Mesothelial cell of epicardium (in vitro differentiated cells): ENCODE measurements at places on chromosomes 2 and 18.

DNA sequence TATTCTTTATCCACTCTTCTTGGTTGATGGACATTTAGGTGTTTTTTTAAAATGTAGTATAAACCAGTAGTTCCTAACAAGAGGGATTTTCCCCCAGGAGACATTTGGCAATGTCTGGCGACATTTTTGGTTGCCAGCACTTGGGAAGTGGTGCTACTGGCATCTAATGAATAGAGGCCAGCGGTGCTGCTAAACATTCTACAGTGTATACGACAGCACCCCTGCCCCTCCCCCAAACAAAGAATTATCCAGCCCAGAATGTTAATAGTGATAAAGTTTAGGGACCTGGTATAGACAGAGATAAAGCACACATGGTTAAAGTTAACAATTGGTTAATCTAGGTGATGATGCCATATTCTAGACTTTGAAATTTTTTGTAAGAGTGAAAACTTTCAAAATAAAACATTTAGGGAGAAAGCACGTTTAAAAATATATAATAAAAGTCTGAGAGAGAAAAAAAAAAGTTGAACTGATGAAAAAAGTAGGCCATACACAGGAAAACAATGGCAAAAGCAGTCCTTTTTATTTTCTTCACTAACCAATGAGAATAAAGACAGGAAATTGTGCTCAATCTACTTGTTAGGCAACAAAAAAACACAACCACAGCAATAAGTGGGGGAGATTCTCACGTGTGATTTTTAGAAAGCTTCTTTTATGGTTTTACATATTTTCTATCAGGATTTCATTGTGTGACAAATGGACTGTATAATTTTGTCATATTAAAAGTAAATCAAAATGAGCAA lies 14.8 kb downstream of the FBXO48 start:
- no peaks in the 10 kb centered on the region for H3K36me3 ChIP-seq
- H3K4me3 ChIP-seq: no peak overlapping the region
- no peak overlapping the region for H3K27ac ChIP-seq

- no peak overlapping the region for H3K4me3 ChIP-seq
- no peaks in the 10 kb centered on the region for H3K36me3 ChIP-seq
- H3K27ac ChIP-seq: no peak overlapping the region
- H3K27me3 ChIP-seq: no peaks in the 10 kb centered on the region
- peaks cover 31% of the 10 kb centered on the region for H3K4me1 ChIP-seq
Measured at GRCh38 chr2:98773907-98774306, 43.0 kb upstream of the MGAT4A start.

DNA sequence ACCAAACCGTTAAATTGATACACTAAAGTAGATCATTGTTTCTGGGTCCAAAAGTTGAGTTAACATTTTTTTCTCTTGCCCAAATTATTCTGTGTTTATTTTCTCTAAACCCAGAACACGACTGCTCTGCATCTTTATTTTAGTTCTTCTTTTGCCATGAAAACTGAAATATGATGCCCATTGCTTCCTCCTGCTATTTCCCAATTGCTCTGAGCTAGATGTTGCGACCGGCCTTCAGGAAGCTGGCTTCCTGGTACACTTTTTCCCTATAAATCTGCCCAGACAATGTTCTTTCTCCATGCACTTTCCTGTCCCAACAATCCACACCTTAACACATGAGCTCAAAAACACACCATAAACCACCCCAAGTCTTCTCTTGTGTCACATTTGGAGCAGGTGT lies 501.4 kb downstream of the FBXO15 start:
- H3K4me1 ChIP-seq: no peaks in the 10 kb centered on the region
- H3K36me3 ChIP-seq: no peaks in the 10 kb centered on the region
- H3K27ac ChIP-seq: no peak overlapping the region
- DNase-seq: no peak
- peaks cover 10% of the 10 kb centered on the region for H3K27me3 ChIP-seq
- no peak overlapping the region for H3K4me3 ChIP-seq

GRCh38 chr2:193935114-193935513 lies 1721.9 kb upstream of the SLC39A10 start:
- H3K27ac ChIP-seq: no peak overlapping the region
- no peaks in the 10 kb centered on the region for H3K36me3 ChIP-seq
- no peaks in the 10 kb centered on the region for H3K4me1 ChIP-seq
- H3K27me3 ChIP-seq: no peaks in the 10 kb centered on the region

GRCh38 chr2:143229411-143229810 lies 100.2 kb downstream of the ARHGAP15 start:
- H3K4me1 ChIP-seq: peaks cover 2% of the 10 kb centered on the region
- no peaks in the 10 kb centered on the region for H3K27me3 ChIP-seq
- H3K4me3 ChIP-seq: no peak overlapping the region

GRCh38 chr18:7750966-7751365 lies 183.8 kb downstream of the PTPRM start:
- peak overlapping the region; percentile 0 for H3K27ac ChIP-seq
- peaks cover 12% of the 10 kb centered on the region for H3K36me3 ChIP-seq
- H3K27me3 ChIP-seq: no peaks in the 10 kb centered on the region
- peaks cover 59% of the 10 kb centered on the region for H3K4me1 ChIP-seq

GRCh38 chr2:26696351-26696816 lies 3.9 kb downstream of the KCNK3 start:
- no peaks in the 10 kb centered on the region for H3K36me3 ChIP-seq
- peaks cover 18% of the 10 kb centered on the region for H3K4me1 ChIP-seq
- H3K27ac ChIP-seq: no peak overlapping the region
- peaks cover 45% of the 10 kb centered on the region for H3K27me3 ChIP-seq

- H3K4me1 ChIP-seq: peaks cover 51% of the 10 kb centered on the region
- peak overlapping the region; percentile 68 for H3K27ac ChIP-seq
- H3K4me3 ChIP-seq: no peak overlapping the region
- no peaks in the 10 kb centered on the region for H3K27me3 ChIP-seq
- H3K36me3 ChIP-seq: no peaks in the 10 kb centered on the region
Measured at GRCh38 chr2:164976301-164976700, 21.0 kb upstream of the SLC38A11 start.

DNA sequence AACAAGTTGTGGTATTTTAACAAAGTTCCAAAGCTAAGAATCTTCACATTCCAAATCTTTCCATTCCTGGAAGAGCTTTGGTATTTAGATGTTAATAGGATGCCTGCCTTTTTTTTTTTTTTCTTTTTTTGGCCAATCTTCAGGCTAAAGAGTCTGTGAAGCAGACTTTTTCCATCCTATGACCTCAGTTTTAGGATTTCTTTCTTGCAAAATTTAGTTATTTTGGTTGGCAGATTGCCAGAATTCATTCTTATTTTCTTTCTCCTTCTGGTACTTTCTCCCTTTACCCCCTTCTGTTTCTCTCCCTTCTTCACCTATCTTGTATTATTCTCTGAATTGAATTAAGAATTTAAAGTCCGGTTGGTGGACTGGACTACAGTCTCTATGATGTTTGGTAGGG lies 217.8 kb upstream of the REV1 start:
- no peaks in the 10 kb centered on the region for H3K36me3 ChIP-seq
- H3K27ac ChIP-seq: peak overlapping the region; percentile 76
- H3K27me3 ChIP-seq: no peaks in the 10 kb centered on the region
- no peak for DNase-seq

DNA sequence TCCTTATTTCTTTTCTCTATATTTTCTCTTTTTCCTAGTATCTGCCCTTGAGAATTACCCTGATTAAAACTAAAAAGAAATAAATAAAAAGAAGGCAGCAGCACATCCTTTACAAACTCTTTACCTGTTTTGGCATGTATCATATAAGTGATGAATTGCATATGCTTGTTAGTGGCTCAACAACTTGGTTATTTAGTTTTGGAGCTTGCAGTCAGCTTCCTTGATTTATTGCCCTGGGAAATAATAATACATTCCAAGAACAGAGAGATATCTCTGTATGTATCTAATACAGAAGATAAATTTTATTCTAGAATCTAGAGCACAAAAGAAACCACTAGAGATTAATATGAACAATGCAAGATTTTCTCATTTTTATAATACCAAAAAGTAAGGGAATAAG lies 139.8 kb upstream of the ZC3H15 start:
- H3K27me3 ChIP-seq: no peaks in the 10 kb centered on the region
- no peak overlapping the region for H3K4me3 ChIP-seq
- peaks cover 7% of the 10 kb centered on the region for H3K36me3 ChIP-seq
- H3K27ac ChIP-seq: peak overlapping the region; percentile 64

GRCh38 chr2:71884303-71885042 lies 263.2 kb downstream of the CYP26B1 start:
- no peaks in the 10 kb centered on the region for H3K36me3 ChIP-seq
- peaks cover 1% of the 10 kb centered on the region for H3K27me3 ChIP-seq
- no peak overlapping the region for H3K27ac ChIP-seq
- peaks cover 4% of the 10 kb centered on the region for H3K4me1 ChIP-seq

DNA sequence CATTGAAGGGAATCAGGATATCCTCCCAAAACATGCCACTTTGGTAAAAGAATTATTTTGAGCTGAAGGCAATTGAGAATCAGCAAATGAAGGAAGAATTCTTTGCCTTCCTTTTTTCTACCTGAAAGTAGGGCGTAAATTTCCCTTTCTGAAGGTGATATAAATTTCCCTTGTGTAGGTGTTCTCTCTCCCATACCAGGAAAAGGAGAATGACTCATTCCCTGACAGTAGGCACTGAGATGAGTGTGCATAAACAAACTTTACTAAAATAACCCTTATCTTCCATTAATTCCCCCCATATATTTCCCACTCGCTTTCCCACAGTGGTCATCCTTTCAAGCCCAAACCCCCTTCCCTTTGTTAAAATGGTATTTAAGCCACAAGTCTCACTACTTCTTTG lies 1339.0 kb downstream of the LRP1B start:
- no peaks in the 10 kb centered on the region for H3K4me1 ChIP-seq
